ENCODE measurements at places on chromosomes 16 and 17.
A peak's percentile ranks its signal among the peaks of the same experiment; 100 is the strongest.

DNA sequence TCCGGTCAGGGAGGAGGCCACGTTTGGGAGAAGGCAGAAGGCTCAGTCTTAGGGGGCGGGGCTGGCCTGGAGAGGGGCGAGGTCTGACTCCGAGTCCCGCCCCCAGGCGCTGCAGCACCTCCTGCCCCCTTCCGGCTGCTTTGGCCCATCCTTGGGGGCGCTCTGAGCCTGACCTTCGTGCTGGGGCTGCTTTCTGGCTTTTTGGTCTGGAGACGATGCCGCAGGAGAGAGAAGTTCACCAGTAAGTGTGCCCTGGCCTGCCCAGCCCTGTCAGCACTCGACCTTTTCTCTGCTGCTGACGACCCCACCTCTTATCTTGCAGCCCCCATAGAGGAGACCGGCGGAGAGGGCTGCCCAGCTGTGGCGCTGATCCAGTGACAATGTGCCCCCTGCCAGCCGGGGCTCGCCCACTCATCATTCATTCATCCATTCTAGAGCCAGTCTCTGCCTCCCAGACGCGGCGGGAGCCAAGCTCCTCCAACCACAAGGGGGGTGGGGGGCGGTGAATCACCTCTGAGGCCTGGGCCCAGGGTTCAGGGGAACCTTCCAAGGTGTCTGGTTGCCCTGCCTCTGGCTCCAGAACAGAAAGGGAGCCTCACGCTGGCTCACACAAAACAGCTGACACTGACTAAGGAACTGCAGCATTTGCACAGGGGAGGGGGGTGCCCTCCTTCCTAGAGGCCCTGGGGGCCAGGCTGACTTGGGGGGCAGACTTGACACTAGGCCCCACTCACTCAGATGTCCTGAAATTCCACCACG, 1.5 kb downstream of the TNFRSF12A start:
- peak; percentile 75 for DNase-seq

- DNase-seq, result peak; percentile 73
These were observed 2.3 kb upstream of the MT2A start for GRCh38 chr16:56606071-56606475.

GRCh38 chr16:55282441-55282840, 41.6 kb upstream of the IRX6 start:
- DNase-seq, result no peak

- no peak for DNase-seq
These were observed 393.7 kb upstream of the DYNLRB2 start for GRCh38 chr16:80147026-80147655.

GRCh38 chr17:57480438-57481196, 224.3 kb downstream of the MSI2 start:
- peak; percentile 86 for DNase-seq

GRCh38 chr17:39975801-39976200, 4.8 kb upstream of the PSMD3 start:
- no peak for DNase-seq
